ENCODE measurements at places on chromosomes 5 and 9.

DNA sequence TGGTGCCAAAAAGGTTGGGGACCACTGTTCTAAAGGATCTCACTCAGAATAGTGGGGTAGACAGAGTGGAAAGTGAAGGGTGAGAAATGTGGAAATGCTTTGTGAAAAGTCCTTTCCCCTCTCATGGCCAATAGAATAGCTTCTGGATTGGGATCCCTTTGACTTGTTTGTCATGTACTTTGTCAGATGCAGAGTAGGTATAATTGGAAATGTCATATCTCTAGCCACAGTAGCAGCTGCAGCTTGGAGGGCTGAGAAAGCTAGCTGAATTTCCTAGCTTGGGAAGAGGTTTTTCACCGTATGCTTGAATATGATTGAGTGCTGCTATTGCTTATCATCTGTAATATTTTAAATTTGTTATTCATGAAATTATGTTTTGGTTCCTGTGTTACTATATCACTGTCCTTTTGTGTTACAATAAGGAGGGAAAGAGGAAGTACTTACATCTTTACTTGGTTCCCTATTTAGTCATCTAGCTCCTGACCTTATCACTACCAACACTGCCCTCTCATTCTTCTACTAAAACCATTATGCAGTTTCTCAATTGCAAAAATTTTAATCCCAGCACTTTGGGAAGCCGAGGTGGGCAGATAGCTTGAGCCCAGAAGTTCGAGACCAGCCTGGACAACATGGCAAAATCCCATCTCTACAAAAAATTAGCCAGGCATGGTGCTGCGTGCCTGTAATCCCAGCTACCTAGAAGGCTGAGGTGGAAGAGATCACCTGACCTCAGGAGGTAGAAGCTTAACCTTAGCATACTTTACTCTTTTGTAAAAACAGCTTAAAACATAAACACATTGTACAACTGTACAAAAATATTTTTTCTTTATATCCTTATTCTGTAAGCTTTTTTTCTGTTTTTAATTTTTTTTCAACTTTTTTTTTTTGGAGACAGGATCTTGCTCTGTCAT is 12.4 kb downstream of the SLC30A5 start:
- no peak for DNase-seq

GRCh38 chr5:1414311-1415058 is 30.8 kb downstream of the SLC6A3 start:
- no peak for DNase-seq

GRCh38 chr9:77575785-77576184 is 72.3 kb downstream of the GNA14 start:
- DNase-seq, result no peak

- DNase-seq, result no peak
Measured at GRCh38 chr5:133889271-133889905, 79.0 kb downstream of the C5orf15 start.

DNA sequence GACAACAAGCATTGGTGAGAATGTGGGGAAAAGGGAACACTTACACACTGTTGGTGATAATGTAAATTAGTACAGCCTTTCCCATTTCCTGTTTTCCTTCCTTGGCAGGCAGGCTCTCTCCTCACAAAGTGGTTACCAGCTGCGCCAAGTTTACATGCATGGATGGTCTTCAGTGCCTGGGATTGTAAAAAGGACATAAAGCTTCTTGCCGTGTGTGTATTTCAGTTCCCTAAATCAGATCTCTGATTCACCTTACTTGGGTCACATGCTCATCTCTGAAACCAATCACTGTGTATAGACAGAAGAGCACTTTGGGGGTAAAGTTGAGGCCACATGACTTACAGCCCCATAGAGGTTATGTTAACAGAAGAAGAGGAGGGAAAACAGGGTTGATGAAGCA is 92.8 kb downstream of the CAVIN4 start:
- DNase-seq, result no peak

DNA sequence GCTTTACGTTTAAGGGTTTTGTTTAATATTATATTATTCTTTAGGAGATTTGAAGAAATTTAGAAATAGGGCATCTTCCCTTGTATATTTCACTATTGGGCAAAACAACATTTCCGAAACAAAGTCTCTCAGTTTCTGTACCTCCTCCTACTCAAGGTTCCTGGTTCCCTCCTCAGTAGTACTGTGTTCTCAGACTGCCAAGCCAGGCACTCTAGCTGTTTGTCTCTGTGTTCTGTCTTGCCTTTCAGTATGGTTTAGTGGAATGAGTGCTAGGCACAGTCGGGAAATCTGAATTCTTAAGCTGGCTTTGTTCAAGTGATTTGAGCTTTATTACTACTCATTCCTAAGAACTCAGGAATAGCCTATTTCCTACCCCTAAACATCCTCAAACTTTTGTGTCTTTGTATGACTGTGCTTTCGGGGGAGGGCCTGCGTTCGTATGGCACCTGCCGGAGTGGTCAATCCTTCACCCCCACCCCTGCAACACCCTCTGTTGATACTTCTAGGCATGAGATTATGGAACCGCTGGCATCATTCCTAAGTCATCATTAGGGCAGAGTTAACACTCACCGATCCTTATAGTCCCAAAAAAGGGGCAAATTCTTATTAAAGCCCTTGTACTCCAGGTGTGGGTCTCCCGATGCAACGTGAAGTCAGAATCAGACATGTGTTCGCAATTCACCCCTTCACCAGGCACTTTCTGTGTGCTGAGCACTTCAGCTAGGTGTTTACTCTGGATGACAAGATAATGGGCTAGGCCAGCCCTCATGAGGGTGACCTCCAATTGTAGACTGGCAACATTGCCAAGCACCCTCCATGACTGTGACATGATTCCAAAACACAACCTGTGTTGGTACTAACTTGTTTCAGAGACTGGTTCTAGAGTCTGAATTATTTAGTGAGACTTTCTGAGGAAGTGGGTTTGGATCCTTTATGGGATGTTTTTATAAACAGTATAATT is 24.5 kb downstream of the SNX18 start:
- DNase-seq, result no peak

- no peak for DNase-seq
Measured at GRCh38 chr5:180699042-180699441, 40.8 kb downstream of the OR2Y1 start.

GRCh38 chr9:23630488-23630887 is 195.6 kb downstream of the ELAVL2 start:
- DNase-seq, result no peak

DNA sequence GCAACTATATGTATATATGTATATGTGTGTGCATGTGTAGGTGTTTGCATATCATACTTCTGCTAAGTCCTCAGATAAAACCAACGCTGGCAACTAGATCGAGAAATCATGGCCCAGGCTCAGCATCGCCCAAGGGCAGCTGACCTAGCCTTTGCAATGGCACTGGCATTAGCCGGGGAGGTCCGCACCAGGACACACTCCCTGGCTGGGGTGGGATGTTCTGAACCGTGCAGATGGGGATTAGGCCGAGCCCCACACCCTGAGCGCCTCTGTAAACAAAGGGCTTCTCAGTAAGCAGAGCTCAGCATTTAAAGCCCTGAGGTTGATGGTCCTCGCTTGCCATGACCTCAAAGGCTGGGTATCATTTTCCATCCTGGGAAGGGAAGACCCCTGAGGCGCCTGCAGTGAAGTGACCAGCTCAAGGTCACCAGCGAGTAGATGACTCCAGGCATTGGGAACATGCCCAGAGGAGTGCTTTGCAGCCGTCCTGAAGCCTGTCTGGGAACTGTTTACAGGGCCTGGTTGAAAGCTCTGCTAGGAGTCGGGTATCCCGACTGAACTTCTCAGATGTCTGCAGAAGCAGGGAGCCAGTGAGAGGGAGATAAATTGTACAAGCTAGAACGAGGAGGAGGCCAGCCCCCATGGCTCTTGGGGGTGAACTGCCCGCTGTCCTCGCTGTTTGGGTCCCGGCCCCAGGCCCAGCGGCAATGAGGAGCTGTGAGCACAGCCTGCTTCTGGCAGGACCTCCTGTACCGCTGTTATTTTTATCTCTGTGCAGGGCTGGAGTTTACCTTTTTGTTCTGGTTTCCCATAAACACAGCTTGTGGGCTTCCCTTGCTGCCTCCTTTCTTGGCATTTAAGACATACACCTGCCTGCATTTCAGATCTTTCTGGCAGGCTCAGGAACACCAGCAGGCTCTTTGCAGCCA is 18.4 kb downstream of the GADD45G start:
- no peak for DNase-seq

DNA sequence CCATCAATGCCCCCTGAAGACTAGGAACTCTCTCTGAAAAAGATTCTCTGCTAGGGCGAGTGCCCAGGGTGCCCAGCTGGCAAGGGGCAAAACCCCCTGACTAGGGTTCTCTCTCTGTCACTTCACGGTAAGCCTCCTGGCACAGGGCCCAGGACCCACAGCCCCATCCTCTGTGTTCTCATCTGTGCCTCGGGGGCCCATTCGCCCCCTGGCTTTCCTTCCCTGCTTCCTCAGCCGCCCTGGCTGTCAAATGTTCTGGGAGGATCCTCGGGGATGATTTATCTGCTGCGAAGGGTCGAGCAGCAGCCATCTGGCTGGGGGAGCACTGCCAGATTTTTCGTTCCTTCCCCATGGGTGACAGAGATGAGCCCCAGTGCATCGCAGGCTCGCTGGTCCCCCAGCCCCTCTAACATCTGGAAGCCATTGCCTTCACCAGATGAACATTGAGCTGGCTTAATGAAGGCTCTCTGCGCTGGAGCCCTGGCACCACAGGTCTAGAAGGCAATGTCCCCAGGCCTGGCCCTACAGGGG is 24.2 kb downstream of the HMCN2 start:
- DNase-seq, result no peak

- DNase-seq, result no peak
Measured at GRCh38 chr5:181203777-181204112, 1.3 kb downstream of the TRIM7 start.

DNA sequence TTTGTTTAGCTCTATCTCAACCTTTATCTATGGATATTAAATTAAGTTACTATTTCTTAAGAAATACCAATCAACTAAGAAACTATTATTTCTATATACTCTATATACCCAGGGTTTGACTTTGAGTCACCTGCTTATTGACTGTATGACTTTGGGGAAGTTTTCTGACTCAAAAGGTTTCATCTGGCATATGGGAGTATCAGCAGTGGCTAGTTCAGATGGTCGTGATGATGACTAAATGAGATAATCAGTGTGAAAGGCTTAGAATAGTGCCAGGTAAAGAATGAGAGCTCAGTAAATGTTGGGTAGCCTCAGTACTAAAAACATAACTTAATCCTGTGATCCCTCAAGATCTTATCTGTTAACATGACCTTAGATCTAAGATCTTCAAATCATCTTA is 179.7 kb upstream of the ISL1 start:
- DNase-seq, result no peak

DNA sequence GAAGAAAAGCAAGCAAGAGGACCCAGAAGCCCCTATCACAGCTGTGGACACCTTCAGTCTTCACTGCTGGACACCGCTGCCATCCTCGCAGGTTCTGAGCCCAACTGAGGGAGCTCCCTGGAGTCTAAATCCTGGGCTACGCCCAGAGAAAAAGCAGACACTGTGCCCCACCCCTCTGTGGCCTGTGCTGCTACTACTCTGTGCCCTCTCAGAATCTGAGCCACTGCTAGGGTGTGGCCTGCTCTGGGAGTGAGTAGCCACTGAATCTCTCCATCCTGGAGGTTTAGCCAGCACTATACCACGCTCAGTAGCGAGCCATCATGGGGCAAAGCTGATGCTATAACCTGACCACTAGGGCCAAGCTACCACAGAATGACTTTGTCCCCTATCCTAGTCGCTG is 338.2 kb downstream of the NPR3 start:
- DNase-seq, result no peak

GRCh38 chr5:88034520-88034919 is 234.1 kb downstream of the TMEM161B start:
- DNase-seq, result no peak

DNA sequence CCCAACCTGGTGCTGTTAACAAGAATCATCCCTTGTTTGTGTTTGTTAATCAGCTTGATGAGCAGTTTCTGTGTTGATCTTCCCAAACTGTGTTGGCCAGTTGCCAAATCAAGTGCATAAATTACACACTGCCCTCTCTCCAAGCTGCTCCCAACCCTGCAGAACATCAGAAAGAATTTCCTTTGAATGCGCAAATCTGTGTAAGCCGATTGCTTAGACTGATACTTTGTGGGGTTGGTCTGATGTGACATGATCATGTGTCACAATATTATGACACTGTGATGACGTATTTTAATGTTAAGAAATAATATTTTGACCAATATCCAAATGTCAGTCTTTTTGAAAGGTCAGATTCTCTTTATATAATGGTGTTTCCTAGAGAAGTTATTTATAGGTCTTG is 766.4 kb upstream of the WWC1 start:
- DNase-seq, result no peak

GRCh38 chr9:129687391-129687790 is 21.9 kb downstream of the PRRX2 start:
- no peak for DNase-seq

- DNase-seq, result no peak
Measured at GRCh38 chr9:16121601-16122286, 568.9 kb downstream of the CCDC171 start.
